ENCODE measurements at places on chromosomes 6 and 20. TPM values are rescaled to one million over a fixed set of nuclear protein-coding genes. Genes with fewer than 3 reads are reported as not detected.

The BLOC1S5 gene
- 44.5 TPM for polyA plus RNA-seq

The PLG gene
- 10.2 TPM for polyA plus RNA-seq

The SOBP gene
- polyA plus RNA-seq: 12.0 TPM

The CCN6 gene
- polyA plus RNA-seq: 2.5 TPM

The PRKN gene
- 15.1 TPM for polyA plus RNA-seq

DNA sequence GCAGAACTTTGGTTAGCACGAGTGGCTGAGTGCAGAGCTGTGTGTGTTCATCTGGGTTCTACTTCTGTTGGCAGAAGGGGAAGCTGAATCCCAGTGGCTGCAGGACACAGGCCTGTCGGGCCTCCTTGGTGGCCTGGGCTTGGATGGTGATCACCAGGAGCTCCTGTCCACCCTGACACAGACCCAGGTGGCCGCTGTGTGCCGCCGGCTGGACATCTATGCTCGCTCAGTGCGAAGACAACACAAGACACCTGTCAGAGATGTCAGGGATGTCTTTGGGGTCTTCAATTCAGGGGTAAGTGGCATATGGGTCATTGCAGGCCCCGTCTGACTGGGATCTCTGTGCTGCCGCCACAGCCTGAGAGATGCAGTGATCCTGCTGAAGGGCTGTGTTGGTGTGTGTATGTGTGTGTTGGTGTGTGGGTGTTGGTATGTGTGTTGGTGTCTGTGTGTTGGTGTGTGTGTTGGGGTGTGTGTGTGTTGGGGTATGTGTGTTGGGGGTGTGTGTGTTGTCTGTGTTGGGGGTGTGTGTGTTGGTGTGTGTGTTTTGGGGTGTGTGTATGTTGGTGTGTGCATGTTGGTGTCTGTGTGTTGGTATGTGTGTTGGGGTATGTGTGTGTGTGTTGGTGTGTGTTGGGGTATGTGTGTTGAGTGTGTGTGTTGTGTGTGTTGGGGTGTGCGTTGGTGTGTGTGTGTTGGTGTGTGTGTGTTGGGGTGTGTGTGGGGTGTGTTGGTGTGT, 25.5 kb downstream of the ARHGAP40 start:
- no peak for DNase-seq

GRCh38 chr6:150145427-150145826, 2.6 kb downstream of the PPP1R14C start:
- DNase-seq: no peak

GRCh38 chr6:32240686-32241085, 16.8 kb upstream of the NOTCH4 start:
- DNase-seq: no peak

DNA sequence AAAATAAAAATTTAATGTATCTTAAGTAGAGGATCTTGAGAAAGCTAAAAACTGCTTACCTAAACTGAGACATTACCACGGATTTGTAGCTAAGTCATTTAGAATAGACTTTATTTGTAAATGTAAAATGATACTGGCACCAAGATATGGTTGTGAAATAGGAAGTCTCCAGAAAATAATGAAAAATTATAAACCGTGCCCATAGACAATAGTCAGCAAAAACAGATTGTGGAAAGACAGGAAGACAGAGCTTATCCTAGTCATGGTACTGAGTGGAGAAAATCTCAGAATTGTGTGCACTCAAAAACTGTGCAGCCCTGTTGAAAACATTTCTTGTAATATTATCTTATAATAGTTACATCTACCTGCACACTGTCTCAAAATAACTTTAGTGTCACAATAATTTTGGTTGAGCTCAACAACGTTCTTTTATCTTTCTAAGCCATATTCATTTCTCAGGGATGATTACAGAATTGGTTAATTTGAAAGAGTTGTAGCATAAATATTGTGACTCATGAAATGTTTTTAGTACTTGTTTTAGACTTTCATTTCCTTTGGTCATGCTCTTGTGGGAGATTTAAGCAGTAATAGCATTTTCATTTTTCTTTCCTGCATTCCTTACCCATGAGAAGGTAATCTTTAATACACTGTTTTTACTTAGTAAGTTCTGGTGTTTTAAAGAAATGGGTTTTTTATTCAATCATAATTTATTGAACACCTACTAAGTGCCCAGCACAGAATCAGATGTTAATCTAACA, 174.5 kb downstream of the SOX4 start:
- DNase-seq: no peak

DNA sequence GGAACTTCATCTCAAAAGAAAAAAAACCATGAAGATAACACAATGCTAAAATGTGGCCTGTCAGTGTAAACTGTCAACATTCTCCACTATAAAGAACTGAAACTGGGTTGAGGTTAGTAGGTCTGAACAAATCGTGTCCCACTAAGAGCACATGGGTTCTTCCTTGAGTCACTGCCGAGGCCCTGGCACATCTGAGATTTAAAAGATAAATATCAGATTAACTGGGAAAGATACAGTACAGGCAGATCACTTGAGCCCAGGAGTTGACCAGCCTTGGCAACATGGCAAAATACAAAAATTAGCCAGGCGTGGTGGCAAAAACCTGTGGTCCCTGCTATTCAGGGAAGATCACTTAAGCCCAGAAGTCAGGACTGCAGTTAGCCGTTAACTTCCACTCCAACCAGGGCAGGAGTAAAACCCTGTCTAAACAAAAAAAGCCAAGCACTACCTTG, 5.6 kb downstream of the EEF1A1 start:
- DNase-seq: no peak

DNA sequence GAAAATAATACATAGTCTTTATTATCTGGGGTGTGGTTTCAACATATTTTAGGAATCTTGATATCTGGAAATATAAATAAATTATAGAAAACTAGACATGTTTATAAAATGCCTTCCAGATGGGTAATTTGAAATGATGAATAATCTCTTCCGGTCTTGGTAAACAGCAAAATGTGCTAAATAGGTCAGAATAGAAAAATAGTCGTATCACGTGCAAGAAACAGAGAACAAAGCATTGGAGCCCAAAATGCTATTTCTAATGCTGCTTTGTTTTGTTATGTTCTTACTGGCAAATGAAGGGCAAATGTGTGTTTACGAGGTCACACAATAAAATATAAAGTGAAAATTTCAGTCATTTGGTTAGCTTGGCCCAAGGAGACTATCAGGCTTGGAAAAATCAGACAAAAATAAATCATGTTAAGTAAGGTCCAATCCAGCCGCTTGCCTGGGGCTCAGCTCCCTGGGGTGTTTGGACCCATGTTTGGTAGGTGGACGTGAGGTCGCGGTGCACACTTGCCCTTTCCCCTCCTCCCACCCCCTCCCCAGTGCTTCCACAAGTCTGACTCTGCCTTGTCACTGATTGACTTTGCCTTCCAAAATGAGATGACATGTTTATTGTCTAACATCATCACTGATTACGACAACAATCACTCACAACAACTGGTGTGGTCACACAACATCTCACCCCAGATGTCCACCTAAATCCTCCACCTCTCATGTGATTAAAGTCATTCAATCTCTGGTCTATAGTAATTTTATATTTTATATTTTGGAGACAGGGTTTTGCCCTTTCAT, 56.0 kb downstream of the RIN2 start:
- no peak for DNase-seq

DNA sequence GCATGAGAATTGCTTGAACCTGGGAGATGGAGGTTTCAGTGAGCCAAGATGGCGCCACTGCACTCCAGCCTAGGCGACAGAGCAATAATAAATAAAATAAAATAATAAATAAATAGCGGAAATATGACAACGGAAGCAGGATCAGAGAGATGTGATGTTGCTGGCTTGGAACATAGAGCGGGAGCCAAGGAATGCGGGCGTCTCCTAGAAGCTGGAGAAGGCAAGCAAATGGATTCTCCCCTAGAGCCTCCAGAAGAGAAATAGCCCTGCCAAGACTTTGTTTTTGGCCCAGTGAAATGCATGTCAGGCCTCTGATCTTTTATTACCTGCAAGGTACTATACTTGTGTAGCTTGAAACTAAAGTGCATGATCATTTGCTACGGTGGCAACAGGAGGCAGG, 12.4 kb downstream of the KIAA1755 start:
- DNase-seq: no peak

DNA sequence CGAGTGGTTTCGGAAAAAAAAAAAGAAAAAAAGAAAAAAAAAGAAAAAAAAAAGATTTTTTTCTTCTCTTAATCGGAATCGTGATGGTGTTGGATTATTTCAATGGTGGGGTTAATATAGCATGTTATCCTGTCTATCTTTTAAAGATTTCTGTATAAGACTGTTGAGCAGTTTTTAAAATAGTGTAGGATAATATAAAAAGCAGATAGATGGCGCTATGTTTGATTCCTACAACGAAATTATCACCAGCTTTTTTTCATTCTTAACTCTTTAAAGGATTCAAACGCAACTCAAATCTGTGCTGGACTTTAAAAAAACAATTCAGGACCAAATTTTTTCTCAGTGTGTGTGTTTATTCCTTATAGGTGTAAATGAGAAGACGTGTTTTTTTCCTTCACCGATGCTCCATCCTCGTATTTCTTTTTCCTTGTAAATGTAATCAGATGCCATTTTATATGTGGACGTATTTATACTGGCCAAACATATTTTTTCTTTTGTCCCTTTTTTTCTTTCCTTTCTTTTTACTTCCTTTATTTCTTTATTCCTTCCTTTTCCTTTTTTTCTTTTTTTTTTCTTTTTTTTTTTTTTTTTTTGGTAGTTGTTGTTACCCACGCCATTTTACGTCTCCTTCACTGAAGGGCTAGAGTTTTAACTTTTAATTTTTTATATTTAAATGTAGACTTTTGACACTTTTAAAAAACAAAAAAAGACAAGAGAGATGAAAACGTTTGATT, 3.6 kb downstream of the SOX4 start:
- DNase-seq: no peak

DNA sequence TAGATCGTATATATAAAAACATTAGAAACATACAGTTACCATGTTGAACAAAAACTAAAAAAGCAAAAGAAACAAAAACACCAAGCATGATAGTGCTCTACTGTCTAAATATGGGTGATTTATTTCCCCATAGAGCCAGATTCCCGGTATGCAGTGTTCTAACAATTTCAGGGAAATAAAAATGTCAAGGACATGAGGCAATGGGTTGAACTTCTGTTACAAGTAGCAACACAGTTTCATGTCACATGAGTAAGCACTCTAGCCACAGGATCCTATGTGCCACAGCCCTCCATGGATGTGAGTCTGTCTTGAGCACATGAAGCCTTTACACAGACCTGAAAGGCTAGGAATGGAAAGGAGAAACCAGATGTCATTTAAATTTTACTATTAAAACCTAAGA, 96.0 kb downstream of the MAP3K5 start:
- peak; percentile 31 for DNase-seq

DNA sequence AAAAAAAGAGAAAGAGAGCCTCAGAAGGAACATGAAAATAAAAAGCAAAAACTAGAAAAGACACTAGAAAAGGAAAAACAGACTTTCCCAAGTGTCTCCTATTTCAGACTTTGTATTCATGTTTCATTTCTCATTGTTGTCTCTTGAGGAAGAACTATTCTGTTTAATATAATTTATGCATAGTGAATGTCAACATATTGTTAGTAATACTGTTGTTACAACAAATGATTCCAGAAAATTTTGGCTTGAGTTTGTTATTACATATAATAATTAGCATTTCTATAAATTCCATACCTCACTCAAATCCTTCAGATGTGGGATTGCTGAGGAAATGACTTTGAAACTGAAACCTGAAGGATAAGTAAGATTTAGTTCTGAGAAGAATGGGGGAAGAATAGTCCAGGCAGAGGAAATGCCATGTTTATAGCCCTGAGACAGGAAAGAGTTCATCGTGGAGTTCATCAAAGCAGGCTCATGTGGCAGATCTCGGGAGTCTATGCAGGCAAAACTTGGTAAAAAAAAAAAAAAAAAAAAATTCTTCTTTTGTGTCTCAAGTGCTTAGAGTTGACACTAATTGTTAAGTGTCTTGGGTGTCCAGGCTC, 53.1 kb upstream of the EIF2S2 start:
- no peak for DNase-seq

GRCh38 chr6:166903027-166903426, 53.3 kb downstream of the RNASET2 start:
- no peak for DNase-seq
